ENCODE measurements at places on chromosomes 6 and 20. TPM values are rescaled to one million over a fixed set of nuclear protein-coding genes. Genes with fewer than 3 reads are reported as not detected.

- no peak for DNase-seq
These were observed 54.5 kb upstream of the REV3L start for GRCh38 chr6:111537528-111537920.

- DNase-seq, result no peak
These were observed 84.3 kb downstream of the ZHX3 start for GRCh38 chr20:41232973-41233926.

- DNase-seq, result no peak
These were observed 4.6 kb downstream of the THBS2 start for GRCh38 chr6:169249057-169249456.

- peak; percentile 6 for DNase-seq
These were observed 26.5 kb downstream of the GHRH start for GRCh38 chr20:37235065-37235464.

DNA sequence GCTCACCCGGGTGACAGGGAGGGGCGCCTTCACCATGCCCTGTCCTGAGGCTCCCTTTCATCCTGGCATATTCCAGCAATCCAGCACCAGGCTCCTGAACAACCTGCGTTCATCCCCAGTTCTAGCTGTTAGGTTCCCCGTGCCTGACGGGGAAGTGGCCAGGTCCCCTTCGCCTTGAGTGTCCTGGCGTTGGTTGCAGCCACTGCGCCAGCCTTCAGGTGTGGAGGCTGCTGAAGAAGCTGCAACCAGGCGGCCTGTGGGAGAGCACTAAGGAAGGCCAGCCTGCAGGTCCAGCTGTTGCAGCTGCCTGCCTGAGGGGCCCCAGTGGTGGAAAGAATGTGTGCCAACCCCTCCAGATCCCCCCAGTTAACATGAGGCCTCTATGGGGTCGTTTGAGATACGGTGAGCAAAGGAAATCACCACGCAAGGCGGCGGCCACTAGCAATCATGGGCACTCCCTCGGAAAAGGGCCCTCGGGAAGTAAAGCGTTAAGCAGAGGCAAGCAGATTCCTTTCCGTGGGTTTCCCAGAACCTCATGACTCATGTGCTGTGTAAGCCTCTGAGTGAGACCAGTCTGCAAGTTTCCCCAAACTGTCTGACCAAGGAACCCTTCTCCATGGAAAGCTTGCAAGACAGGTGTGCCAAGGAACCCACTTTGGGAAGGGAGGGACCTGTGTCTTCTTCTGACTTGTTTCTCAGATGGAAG lies 320.8 kb downstream of the TAF4 start:
- DNase-seq, result no peak

DNA sequence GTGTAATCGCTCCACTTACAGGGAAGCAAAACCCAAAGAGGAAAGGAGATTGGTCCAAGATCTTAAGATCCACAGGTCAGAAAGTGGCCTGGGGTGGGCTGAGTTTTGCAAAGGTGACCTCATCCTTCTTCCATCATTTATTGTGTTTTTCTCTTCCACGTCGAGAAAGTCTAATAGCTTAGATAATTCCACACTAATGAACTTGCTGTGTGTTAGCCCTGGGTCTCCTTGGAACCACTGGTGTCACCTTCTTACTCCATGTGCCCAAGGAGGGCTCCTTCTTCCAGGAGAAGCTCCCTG lies 1.7 kb downstream of the SLC13A3 start:
- DNase-seq, result no peak

DNA sequence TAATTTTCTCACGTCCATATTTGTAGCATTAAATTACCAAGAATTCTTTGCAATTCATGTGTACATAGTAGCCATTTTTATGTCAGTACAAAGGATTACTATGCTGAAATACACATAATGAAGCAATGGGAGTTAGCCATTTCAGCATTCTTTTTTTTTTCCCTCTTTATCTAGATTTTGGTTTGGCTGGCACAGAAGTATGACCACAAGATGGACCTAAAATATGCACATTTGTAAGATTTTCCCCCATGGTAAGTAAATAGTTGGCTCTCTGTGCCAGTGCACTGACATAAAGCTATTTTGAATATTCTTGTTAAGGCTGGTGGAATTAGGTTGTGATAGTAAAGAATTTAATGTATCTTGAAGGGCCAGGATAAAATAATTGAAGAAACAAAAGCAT lies 486.1 kb upstream of the BTBD3 start:
- DNase-seq, result no peak

GRCh38 chr20:37373020-37373598 lies 27.2 kb downstream of the SRC start:
- no peak for DNase-seq

DNA sequence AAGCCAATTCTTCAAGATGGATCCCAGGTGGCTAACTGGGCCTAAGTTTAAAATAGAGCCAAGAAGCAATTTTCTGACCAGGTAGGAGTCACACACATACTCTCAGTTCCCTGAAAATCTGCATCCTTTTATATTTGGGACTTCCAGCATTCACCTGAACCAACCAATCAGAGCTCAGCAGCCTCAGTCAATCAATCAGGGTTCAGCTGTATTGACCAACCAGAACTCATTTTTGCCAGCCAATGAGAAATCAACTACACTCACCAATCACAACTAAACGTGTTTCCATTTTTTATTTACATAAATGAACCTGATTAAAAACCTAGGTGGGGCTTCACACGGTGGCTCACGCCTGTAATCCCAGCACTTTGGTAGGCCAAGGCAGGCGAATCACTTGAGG lies 37.5 kb downstream of the SLC17A4 start:
- no peak for DNase-seq

GRCh38 chr6:20119485-20119884 lies 92.8 kb downstream of the MBOAT1 start:
- no peak for DNase-seq

- DNase-seq, result peak; percentile 75
These were observed 28.1 kb upstream of the AKIRIN2 start for GRCh38 chr6:87729965-87730719.

DNA sequence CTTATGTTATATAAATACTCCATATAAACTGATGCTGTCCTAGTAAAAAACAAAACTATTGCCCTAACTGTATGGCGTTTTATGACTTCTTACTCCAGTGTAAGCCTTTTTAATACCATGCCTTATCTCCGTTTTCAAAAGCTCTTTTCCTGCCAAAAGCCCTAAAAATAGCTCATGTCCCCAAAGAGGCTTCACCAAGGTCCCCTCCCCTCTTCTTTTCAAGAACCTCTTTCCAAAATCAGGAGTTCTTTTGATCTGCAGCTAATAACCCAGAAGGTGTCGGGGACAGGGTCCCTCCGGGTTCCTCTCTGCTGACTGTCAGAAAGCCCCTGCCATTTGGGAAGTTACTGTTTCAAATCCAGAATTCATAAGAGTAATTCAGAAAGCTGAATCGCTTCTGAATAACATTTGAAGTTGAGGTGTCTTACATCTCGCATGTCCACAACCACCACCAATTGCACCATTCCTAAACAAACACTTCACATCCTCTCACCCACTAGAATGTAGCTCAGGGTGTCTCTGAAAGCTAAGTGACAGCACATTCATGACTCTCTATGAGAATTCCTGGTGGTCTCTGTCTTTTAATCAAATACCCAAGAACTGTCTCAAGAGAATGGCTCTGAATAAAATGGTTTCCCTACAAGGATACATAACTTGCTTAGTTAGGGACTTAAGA lies 13.3 kb downstream of the TASP1 start:
- no peak for DNase-seq

- DNase-seq, result no peak
These were observed 54.8 kb upstream of the BMP6 start for GRCh38 chr6:7671076-7671475.

DNA sequence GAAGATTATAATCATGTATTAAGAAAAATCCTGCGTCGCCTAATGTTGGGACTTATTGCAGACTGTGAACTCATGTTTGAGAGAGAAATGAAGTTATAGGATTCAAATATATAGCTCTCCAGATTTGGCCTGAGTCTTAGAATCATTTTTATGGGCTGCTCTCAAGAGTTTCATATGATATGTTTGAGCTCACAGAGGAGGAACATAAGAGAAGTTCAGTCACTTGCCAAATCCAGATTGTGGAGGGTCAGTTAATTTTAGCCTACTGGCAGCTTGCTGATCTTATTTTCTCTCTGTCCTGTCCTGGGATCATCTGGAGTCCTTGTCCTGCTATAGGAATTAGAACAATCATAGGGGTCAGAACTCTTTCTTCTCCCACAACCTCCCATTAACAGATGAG lies 186.1 kb upstream of the SUPT3H start:
- no peak for DNase-seq

DNA sequence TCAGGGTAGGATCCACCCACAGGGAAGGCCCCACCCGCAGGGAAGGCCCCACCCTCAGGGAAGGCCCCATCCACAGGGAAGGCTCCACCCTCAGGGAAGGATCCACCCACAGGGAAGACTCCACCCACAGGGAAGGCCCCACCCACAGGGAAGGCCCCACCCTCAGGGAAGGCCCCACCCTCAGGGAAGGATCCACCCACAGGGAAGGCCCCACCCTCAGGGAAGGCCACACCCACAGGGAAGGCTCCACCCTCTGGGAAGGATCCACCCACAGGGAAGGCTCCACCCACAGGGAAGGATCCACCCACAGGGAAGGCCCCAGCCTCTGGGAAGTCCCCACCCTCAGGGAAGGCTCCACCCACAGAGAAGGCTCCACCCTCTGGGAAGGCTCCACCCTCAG lies 40.5 kb downstream of the KCNQ2 start:
- no peak for DNase-seq

GRCh38 chr6:138406443-138406842 lies 2.4 kb downstream of the HEBP2 start:
- DNase-seq, result no peak

DNA sequence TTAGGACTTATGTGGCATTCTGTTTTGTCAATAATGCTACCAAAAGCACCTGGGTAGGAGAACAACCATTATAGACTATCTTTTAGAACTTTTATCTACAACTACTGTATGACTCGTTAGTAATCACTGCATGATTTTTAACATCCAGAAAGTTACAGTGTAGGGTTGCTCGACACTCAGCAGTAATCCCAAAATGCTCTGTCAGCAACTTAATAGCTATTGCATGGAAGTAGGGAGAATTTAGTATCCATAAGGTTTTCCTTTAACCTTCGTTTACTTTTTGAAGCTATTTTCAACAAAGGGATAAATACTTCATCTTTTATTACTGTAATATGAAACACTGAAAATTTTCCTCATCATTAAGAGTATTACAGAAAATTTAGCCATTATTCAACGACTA lies 309.5 kb downstream of the RNGTT start:
- DNase-seq, result no peak

DNA sequence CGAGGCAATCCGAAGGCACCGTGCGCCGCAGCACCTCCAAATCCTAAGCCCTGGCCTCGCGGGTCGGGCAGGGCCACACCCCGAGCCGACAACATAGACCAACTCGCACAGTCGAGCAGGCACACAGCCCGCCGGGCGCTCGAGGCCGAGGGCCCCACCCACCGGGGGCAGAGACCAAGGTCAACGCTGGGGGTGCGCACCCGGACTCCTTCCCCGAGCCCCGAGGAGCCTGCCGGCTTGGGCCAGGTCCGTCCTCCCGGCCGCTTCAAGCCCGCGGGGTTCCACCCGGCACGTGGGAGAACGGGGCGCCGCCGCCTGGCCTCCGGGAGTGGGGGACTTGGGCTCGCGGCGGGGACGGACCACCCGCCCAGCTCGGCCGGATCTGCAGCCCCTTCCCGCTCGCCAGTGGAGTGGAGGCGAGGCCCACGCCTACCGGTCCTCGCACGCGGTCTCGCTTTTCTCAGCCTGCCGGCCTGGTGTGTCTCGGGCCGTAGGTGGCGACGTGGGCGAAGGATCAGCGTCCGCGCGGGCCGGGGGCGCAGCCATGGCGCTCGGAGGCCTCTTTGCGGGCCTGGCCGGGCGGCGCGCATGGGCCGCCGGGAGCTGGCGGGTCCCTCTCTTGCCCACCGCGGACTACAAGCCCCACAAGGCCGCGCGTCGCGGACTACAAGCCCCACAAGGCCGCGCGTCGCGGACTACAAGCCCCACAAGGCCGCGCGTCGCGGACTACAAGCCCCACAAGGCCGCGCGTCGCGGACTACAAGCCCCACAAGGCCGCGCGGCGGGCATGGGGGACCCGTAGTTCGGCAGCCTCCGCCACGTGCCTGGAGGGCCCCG lies at the start of gene UCKL1:
TSS of gene UCKL1 (minus strand) at position 590 of the 837 bp plus-strand sequence. CDS start at position 546, 44 bp downstream.
- DNase-seq, result peak; percentile 97

GRCh38 chr6:105780146-105780860 lies 305.8 kb upstream of the PRDM1 start:
- no peak for DNase-seq

DNA sequence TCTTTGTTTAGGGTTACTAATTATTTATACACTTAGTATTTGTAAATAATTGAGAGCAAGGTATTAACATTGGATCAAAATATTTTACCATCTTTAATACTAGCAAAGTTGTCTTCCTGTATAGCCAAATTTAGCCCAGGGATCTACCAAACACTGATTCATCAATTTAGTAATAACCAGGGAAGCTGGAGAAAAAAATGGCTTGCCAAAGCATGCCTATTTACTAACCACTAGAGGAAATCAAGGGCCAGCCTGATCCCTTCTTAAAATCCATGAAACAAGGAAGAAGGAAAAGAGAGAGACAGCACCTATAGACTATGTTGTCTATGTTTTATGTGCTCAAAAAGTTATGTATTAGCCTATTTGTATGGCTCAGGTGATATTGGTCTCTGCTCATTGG lies 450.3 kb upstream of the GJE1 start:
- no peak for DNase-seq

DNA sequence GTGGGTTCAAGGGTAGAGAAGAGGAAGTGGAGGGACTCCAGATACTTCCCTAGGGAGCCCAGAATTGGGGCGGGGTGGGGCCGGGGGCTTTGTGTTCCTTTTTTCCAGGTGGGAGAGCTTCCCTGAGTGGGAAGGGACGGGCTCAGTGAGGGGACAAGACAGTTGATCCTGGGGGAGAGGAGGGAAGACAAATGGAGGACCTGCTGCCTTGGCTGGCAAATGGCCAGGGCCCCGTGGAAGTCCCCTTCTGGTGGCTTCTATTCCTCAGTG lies 2.6 kb downstream of the CTSZ start:
- peak; percentile 80 for DNase-seq

GRCh38 chr6:5108536-5109150 lies 23.5 kb downstream of the PPP1R3G start:
- DNase-seq, result peak; percentile 54

- DNase-seq, result no peak
These were observed 65.0 kb upstream of the CD93 start for GRCh38 chr20:23151008-23151703.

GRCh38 chr6:169803271-169803811 lies 51.9 kb downstream of the ERMARD start:
- no peak for DNase-seq

The LRRC1 gene
- total RNA-seq, result 25.0 TPM

The SAMD3 gene
- not detected for total RNA-seq

The RGS17 gene
- 0.41 TPM for total RNA-seq

The PLEKHG1 gene
- 9.4 TPM for total RNA-seq

The DACT2 gene
- total RNA-seq, result 1.1 TPM

The CALHM6 gene
- total RNA-seq, result 7.9 TPM

The SNAI1 gene
- total RNA-seq, result 1.8 TPM

The CDH22 gene
- total RNA-seq, result 0.41 TPM

The ADTRP gene
- 0.36 TPM for total RNA-seq

The CD83 gene
- total RNA-seq, result 1.6 TPM

The PLA2G7 gene
- not detected for total RNA-seq

The TPX2 gene
- not detected for total RNA-seq

The CCR6 gene
- not detected for total RNA-seq

The HTR1E gene
- total RNA-seq, result not detected

The HLA-DQA2 gene
- total RNA-seq, result not detected

The LIN28B gene
- not detected for total RNA-seq

The MMP24 gene
- total RNA-seq, result 1.4 TPM

The TMEM200A gene
- 0.95 TPM for total RNA-seq

All from sigmoid colon (tissue), 7 donors.